Progenitor cell of endocrine pancreas (in vitro differentiated cells): ENCODE measurements at places on chromosomes 3 and 15.

DNA sequence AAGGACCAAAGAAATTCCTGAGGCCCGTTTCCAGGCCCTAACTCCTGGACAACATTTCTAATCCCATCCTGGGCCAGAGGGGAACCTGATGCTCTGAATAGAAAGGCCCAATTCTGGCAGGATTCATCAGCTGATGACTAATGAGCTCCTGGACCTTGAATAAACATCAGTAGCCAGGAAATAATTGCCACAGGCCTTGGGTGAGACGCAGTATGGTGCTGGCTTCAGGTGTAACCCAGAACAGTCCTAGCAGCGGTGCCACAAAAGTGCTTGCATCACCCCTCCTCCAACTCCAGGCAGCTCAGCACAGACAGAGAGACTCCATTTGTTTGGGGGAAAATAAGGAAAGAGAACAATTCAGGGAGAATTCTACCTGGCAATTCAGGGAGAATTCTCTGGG, 184.7 kb upstream of the POU1F1 start:
- DNase-seq = no peak

GRCh38 chr3:188779281-188779980, 392.3 kb upstream of the TPRG1 start:
- DNase-seq = no peak

GRCh38 chr3:128710816-128711433, 15.1 kb upstream of the RAB7A start:
- DNase-seq = no peak

DNA sequence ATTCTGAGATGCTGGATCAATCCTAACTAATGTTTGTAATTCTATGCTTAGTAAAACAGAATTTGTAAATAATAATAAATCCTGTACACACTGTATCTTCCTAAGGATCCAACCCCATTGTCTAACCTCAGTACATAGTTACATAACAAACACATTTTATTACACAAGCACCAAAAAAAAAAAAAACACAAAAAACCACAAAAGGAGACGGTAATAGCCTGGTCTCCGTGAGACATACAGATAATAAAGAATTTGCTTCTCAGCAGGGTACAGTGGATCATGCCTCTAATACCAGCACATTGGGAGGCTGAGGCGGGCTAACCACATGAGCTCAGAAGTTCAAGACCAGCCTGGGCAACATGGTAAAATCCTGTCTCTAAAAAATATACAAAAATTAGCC, 558.7 kb downstream of the MAGI1 start:
- DNase-seq = no peak

GRCh38 chr15:26757141-26757540, 15.7 kb downstream of the GABRB3 start:
- no peak for DNase-seq

- DNase-seq = no peak
Measured at GRCh38 chr3:46930945-46931403, 45.6 kb downstream of the CCDC12 start.

DNA sequence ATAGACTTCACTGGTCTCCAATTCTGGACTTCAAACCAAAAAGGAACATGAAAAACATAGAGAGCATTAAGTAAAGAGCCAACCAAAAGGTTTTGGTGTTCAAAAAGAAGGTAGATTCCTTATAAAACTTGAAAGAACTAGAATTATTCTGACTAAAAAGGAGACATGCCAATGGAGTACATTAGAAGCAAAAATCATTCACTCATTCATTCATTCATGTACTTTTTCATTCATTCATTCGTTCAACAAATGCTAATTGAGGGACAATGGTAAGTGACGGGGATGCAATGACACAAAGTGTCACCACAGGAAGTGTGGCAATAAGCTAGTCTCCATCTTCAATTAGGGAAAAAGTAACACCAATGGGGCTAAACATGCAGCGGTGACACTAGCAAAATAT, 181.0 kb upstream of the ATP11B start:
- DNase-seq = no peak

- no peak for DNase-seq
Measured at GRCh38 chr15:48073881-48074280, 46.9 kb upstream of the SLC24A5 start.

DNA sequence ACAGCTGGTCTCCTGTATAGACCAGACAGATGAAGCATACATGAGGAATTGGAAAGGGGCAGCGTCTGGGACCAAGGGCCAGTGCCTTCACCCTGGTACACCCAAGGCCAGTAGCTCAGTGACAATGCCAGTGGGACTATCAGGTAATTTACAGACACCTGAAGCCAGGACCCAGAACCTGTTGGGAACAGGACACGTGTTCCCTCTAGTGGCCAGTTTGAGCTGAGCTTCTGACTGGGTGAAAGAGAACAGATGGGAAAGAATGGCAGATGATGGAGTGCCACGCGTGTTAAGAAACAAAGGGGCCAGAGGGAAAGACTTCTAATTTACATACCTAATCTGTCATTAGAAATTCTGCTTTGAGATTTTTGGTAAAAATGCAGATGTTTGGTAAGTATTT, 5.1 kb upstream of the SLC25A38 start:
- peak; percentile 34 for DNase-seq

GRCh38 chr3:155948476-155948875, 78.0 kb downstream of the GMPS start:
- no peak for DNase-seq

- no peak for DNase-seq
Measured at GRCh38 chr15:57255751-57256341, 120.5 kb upstream of the CGNL1 start.

GRCh38 chr3:151282921-151283320, 4.6 kb upstream of the P2RY14 start:
- no peak for DNase-seq

GRCh38 chr3:7520059-7520458, 659.1 kb downstream of the GRM7 start:
- no peak for DNase-seq

DNA sequence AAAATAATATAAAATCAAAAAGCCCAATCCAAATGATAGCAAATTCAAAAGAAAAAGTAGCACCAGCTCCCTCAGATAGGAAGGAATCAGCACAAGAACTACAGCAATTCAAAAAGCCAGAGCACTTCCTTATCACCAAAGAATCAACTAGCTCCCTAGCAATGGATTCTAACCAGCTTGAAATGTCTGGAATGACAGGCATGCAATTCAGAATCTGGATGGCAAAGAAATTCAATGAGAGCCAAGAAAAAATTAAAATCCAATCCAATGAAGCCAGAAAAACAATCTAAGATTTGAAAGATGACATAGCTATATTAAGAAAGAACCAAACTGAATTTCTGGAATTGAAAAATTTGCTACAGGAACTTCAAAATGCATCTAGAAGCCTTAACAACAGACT, 1334.4 kb upstream of the ALCAM start:
- DNase-seq = no peak

- no peak for DNase-seq
Measured at GRCh38 chr15:88680241-88681001, 41.6 kb downstream of the ISG20 start.

DNA sequence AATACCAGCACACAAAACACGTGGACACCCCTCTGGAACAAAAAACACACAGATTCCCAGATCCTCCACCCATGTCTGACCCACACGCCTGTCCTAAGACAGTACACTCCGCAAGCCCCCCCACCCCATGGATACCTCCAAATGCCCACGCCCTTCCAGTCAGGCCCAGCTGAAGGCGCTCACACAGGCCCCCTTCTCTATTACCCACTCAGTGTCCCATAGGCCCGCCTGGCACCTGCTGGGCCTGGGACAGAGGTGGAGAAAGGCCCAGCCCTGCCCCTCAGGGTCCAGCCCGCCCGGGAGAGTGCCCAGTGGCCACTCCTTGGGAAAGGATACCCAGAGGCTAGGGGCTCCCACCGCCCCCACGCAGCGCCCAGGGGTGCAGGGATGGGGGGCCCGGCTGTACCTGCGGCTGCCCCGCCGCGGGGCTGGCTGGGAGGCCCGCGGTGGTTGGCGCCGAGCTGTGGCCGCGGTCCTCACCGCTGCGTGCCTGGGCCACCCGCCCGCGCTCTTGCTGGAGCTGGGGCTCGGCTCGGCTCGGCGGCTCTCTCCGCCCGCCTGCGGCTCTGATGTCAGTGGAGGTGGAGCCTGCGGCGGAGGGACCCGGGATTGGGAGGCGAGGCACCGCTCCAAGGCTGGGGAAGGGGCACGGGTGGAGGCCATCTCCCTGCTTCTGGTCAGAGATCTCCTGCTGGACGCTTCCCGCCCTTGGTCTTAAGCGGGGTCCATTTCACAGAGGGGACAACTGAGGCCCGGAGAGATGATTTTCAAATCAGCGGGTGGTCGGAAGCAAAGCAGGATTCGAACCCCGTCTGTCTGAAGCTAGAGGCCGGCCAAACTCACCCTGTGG, at the start of gene CAMK1:
Gene CAMK1 (minus strand): TSS at position 522 of the 850 bp plus-strand sequence. CDS start 2,198 bp downstream, outside the sequence.
- DNase-seq = peak; percentile 54

GRCh38 chr15:78396976-78397375, 41.0 kb upstream of the IREB2 start:
- DNase-seq = no peak

DNA sequence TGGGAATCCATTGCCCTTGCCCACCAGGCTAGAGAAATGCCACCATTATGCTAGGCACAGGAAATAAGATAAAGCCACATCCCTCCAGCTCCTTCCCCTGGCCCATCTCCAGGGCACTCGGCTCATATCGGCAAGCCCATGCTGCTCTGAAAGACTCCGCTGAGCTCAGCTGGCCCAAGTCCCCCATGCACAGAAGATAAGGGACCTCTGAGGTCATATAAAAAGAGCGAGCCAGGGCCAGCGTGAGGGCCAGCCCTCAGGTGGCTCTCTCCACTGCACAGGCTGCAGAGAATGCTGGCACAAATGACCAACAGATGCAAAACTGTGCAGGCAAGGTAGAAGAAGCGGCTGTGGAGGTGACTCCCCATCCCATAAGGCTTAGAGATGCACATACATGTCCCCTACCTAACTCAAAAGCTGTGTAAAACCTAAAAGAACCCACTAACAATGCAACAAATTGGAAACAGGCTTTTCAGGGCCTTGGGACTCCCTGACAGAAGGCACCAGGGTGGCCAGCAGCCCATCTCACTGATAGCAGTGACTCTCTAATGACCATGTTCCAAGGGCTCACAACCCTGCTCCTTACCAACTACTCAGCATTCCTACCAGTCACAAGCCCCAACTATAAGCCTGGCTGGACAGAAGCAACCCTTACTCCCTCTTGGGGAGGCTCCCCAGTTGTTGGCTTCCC, 3.0 kb downstream of the RAB6B start:
- no peak for DNase-seq

DNA sequence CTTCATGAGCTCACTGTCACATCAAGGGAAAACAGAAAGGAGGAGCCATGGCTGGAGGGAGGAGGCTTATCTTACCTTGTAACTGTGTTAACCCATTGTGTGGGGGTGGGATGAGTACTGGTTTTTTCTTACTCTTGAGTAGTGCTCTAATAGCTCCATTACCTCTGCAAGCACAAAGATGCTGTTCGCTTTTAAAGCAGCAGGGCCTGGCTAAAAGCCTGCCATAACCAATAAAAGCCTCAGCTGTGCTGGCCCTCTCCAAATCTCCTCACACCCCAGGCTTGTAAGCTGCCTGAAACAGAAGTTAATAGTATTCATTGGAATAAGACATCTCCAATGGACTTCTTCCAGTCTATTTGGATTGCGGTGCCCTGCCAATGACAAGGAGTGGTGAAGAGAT, 544.1 kb downstream of the TUSC7 start:
- DNase-seq = no peak

DNA sequence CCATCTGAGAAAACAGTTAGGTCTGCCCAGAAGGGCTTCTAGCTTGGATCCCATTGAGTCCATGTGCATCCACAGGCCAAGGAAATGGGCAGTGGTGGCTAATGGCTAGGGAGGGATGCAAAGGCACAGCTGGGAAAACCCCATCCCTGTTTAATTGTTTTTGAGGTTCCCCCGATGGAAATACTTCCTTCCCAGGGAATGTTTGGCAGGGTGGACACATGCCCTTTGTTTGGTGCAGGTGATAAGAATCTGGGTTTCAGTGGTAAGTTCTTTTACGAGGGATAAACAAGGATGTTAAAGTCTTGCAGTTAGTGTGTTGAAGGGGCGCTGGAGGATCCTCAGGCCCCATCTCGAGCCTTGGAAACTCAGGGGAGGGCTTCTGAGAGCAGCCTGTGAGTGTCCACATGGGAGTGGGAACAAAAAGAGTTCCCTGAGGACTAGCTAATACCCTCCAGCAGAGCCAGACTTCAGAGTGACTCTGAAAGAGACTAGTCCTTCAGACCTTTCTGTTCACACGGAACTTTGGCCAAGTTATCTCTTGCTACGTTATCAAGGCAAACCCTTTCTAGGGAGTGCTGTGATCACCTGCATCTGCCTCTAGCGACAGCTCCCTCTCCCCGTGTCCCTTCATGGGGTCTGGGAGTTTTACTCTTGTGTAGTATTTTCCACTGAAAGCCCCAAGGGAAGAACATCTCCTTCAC, 17.4 kb downstream of the PTPRG start:
- DNase-seq = no peak

DNA sequence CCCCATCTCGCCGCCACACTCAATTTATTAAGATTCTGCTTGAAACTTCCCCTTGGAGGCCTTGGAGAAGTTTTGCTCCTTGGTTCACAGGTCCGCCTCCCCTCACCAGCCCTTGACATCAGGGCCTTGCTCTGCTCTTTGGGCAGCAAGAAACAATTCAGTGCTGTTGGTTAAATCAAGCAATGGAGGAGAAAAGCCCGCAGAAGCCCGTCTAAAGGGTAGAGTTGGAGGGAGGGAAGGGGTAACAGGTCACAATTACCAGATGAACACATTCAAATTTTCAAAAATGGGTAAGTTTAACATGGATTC, 429 bp downstream of the PARP9 start:
- DNase-seq = no peak

DNA sequence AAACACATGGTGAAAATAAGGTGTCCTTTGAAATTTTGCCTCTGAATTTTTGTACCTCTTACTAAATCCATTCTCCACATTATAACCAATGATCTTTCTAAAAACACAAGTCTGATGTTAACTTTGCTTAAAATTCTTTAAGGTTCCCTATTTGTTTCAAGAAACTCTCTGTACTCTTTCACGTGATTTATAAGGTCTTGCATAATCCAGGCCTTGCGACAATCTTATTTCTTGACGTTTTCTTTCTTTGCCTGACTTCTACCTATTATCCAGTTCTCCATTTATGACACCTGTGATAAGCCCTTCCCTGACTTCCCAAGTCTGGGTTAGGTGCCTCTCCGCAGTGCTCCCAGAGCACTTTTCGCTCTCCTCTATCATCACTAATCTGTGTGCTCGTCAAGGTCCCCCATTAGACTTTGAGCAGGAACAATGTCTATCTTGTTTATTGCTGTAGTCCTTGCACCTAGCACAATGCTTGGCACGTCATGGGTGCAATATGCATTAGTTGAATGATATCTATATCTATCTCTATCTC, 24.3 kb upstream of the KPNA1 start:
- no peak for DNase-seq
